ENCODE measurements at places on chromosomes 3 and 15. TPM values are rescaled to one million over a fixed set of nuclear protein-coding genes. Genes with fewer than 3 reads are reported as not detected.

DNA sequence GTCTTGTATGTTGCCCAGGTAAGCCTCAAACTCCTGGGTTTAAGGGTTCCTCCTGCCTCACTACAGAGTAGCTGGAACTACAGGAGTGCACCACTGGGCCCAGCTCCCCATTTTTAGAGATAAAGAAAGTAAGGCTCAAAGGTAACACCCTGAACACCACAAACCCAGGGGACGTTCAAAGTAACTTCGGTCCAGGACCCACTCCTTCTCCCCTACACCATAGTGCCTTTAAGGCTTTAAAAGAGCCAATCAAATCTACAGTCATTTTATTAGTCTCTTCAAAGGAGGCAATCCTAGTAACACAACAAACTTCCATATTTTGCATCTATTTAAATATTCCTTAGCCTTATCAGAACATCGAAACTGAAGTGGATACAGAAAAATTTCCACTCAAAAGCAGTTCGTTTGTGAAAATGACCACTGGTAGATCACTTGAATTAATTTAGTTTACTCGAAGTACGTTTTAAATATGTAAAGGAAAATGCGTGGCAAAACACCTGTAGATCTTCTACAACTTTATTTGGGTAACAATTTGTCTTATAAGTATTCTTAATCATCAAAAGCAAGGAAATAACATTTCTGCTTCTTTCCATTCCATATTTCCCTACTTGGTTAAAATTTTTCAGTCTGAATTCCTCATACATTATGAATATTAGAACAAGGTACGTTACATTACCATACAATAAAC lies 1.8 kb downstream of the STAG1 start:
- H3K4me3 ChIP-seq = peak overlapping the region; percentile 90
- peak overlapping the region; percentile 99 for H3K27ac ChIP-seq
- no peaks in the 10 kb centered on the region for H3K27me3 ChIP-seq
- H3K4me1 ChIP-seq = peaks cover 32% of the 10 kb centered on the region

DNA sequence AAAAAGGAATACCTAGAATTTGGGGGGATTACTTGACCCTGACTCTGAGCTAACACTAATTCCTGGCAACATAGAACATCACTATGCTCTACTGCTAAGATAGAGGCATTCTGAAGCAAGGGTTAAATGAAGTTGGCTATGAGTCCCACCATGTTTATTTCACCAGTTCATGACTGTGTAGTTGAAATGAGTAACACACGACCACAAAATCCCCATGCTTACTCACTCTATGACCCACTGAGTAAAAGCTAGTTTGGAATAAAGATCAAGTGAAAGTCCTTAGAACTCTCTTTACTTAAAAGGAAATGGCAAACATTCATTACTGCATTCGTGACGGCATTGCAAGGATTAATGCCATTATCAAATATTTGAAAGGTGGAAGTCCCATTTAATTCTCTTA lies 47.4 kb downstream of the MRPL46 start:
- no peaks in the 10 kb centered on the region for H3K4me1 ChIP-seq
- DNase-seq = no peak
- no peak overlapping the region for H3K4me3 ChIP-seq
- H3K27me3 ChIP-seq = no peaks in the 10 kb centered on the region

GRCh38 chr15:91975241-91975978 lies 121.9 kb downstream of the SLCO3A1 start:
- no peaks in the 10 kb centered on the region for H3K36me3 ChIP-seq
- H3K4me3 ChIP-seq = no peak overlapping the region
- DNase-seq = no peak
- H3K27ac ChIP-seq = no peak overlapping the region

DNA sequence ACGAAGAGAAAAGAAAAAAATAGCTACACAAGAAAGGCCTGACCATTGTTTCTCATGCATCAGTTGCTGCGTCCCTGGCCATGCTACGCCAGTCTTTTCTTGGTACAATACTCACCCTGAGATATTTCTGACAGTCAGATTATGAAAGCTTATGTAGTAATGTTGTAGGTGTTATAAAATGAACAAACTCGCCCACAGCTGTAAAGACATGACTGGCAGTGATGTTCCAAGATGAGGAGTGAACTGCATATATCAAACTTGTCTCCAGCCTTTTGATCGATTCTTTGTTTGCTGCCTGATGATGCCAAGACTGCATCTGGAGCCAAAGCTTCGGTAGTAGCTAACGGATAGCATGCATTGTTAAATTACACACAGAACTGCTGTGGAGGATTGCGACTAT lies 822.7 kb downstream of the TUSC7 start:
- H3K4me3 ChIP-seq = no peak overlapping the region
- H3K36me3 ChIP-seq = no peaks in the 10 kb centered on the region
- DNase-seq = no peak
- H3K27me3 ChIP-seq = no peaks in the 10 kb centered on the region

DNA sequence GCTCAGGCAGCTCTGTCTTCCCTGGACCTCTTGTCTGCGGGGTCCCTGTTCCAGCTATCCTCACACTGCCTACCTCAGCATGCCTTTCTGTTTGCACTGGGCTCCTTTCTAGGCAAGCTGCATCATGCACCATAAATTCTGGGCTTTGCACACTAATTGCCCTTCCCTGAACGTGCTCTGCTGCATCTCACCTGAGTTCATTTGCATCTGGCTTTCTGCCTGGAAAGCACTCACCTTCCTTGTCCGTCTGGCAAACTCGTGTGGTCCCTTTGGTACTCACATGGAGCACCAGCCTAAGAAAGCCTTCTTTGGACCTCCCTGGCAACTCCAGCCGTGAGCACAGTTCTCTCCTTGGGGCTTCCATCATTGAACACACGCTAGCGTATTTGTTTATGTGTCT lies 365.6 kb downstream of the SV2B start:
- H3K27ac ChIP-seq = no peak overlapping the region
- DNase-seq = no peak
- H3K27me3 ChIP-seq = no peaks in the 10 kb centered on the region
- no peaks in the 10 kb centered on the region for H3K4me1 ChIP-seq
- no peak overlapping the region for H3K4me3 ChIP-seq

- DNase-seq = no peak
- no peak overlapping the region for H3K4me3 ChIP-seq
- no peaks in the 10 kb centered on the region for H3K36me3 ChIP-seq
- no peak overlapping the region for H3K27ac ChIP-seq
- no peaks in the 10 kb centered on the region for H3K4me1 ChIP-seq
Observed at GRCh38 chr15:45268135-45268534, 16.1 kb downstream of the SLC28A2 start.

DNA sequence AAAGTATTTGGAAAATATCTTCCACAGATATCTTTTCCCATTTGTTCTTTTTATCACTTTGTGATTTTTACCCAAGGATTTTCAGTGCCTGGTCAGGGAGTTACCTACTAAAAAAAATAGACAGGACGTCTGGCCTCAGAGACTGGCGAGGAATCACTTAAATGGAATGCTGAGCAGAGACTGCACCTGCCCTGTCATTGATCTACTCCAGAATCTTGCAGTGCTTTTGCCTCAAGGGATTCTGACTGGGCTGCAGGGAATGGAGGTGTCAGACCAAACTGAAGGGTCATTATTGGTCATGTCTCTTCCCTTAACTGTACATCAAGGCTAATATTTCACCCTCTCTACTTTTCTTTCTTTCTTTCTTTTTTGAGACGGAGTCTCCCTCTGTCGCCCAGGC lies 12.1 kb upstream of the RYR3 start:
- no peak overlapping the region for H3K4me3 ChIP-seq
- no peaks in the 10 kb centered on the region for H3K4me1 ChIP-seq
- H3K27me3 ChIP-seq = no peaks in the 10 kb centered on the region
- no peak overlapping the region for H3K27ac ChIP-seq
- no peaks in the 10 kb centered on the region for H3K36me3 ChIP-seq
- no peak for DNase-seq

DNA sequence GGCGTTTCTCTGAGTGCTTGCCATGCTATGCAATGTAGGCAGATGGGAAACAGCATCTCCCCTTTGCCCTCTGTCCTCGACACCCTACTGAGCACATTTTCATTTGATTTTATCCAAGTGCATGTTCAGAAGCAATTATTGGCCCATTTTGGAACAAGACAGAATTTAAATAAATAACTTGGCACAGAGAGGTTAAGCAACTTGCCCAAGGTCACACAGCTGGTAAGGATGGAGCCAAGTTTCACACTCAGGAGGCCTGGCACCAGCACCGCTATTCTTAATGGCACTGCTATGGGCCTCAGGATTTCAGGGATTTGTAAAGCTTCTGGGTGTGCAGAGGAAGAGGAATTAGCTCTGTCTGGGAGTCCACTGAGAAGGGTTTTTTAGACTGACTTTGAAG lies 2.5 kb upstream of the GRIP2 start:
- DNase-seq = no peak
- H3K4me3 ChIP-seq = no peak overlapping the region
- no peak overlapping the region for H3K27ac ChIP-seq
- H3K36me3 ChIP-seq = no peaks in the 10 kb centered on the region
- no peaks in the 10 kb centered on the region for H3K27me3 ChIP-seq
- H3K4me1 ChIP-seq = no peaks in the 10 kb centered on the region

GRCh38 chr3:122123850-122124249 lies 59.6 kb upstream of the CASR start:
- H3K27me3 ChIP-seq = no peaks in the 10 kb centered on the region
- no peaks in the 10 kb centered on the region for H3K36me3 ChIP-seq
- H3K4me3 ChIP-seq = no peak overlapping the region
- no peak for DNase-seq

GRCh38 chr3:8305371-8305770 lies 196.3 kb upstream of the LMCD1 start:
- H3K27ac ChIP-seq = no peak overlapping the region
- H3K36me3 ChIP-seq = no peaks in the 10 kb centered on the region
- no peak overlapping the region for H3K4me3 ChIP-seq
- no peaks in the 10 kb centered on the region for H3K4me1 ChIP-seq
- no peak for DNase-seq

- no peaks in the 10 kb centered on the region for H3K27me3 ChIP-seq
- no peaks in the 10 kb centered on the region for H3K4me1 ChIP-seq
- no peaks in the 10 kb centered on the region for H3K36me3 ChIP-seq
- H3K4me3 ChIP-seq = no peak overlapping the region
- DNase-seq = no peak
Observed at GRCh38 chr3:26291840-26292239, 330.7 kb upstream of the LRRC3B start.

P2RY1 gene
- 8.2 TPM for total RNA-seq

GOLGA6B gene
- total RNA-seq = 7.4 TPM

SQOR gene
- total RNA-seq = 9.1 TPM

CCR9 gene
- total RNA-seq = 0.19 TPM

BUB1B gene
- 38.6 TPM for total RNA-seq
